Ureter (tissue), 1 donor: ENCODE measurements at places on chromosomes 4 and X.

DNA sequence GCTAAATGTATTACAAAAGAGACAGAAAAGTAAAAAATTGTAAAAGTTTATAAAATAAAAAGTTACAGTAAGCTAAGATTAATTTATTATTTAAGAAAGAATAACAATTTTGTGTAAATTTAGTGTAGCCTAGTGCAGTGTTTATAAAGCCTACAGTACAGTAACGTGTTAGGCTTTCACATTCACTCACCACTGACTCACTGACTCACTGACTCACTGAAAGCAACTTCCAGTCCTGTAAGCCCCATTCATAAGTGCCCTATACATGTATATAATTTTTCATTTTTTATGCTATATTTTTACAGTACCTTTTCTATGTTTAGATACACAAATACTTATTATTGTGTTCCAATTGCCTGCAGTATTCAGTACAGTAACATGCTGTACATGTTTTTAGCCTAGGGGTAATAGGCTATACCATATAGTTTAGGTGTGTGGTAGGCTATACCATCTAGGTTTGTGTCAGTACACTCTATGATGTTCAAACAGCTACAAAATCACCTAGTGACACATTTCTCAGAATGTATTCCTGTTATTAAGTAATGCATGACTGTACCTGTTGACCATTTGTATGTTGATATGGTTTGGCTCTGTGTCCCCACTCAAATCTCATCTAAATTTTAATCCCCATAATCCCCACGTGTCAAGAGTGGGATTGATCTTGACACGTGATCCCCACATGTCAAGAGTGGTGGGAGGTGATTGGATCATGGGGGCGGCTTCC lies 57.9 kb downstream of the CFAP299 start:
- DNase-seq, result no peak

DNA sequence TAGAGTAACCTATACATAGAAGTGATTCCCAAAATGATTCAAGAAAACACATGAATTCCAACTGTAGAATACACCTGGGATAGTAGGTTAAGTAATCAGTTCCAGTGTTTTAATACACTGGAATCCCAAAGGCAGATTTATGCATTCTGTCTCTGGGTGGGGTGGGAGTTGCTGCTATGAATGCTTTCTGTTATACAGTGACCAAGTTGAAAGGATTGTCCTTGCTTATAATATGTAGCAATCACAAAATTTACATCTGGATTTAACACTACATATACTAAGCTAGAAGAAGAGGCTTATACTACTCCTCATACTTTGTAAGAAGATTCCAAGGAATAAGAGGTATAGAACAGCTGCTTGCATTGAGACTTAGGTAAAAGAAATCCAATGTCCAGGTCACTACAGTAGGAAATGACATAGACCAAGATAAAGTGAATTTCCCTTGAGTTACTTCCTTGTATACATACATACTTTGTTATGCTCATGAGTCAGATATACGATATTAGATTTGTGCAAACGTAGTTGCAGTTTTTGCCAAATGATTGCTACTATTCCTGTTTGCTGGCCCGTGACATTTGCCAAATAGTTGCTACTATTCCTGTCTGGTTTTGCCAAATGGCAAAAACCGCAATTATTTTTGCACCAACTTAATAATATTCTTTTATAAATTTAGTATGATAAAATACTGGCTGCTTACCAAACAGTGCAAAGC lies 210.5 kb upstream of the DIAPH2 start:
- DNase-seq, result no peak

DNA sequence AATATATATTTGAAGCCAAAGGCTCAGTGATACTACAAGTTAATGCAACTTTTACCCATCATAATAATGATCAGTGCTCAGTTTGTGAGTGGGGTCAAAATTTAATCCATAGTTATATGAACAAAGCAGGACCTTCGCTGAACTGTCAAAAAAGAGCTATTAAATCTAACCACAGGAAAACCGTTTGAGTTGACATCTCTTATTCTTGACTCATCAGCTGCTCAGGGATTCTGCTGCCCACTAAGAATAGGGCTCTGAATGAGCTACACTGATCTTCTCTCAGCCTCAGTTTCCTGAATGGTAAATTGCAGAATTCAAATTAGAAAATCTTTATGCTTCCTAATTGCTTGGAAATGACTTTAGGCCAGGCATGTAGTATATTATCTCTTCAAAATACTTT lies 44.9 kb upstream of the NAP1L5 start:
- no peak for DNase-seq

- DNase-seq, result no peak
These were observed 223.0 kb downstream of the PAPSS1 start for GRCh38 chr4:107497054-107497453.
